ENCODE measurements at places on chromosomes 6 and 20.

- DNase-seq, result no peak
These were observed 1.4 kb downstream of the NCR2 start for GRCh38 chr6:41336824-41337223.

DNA sequence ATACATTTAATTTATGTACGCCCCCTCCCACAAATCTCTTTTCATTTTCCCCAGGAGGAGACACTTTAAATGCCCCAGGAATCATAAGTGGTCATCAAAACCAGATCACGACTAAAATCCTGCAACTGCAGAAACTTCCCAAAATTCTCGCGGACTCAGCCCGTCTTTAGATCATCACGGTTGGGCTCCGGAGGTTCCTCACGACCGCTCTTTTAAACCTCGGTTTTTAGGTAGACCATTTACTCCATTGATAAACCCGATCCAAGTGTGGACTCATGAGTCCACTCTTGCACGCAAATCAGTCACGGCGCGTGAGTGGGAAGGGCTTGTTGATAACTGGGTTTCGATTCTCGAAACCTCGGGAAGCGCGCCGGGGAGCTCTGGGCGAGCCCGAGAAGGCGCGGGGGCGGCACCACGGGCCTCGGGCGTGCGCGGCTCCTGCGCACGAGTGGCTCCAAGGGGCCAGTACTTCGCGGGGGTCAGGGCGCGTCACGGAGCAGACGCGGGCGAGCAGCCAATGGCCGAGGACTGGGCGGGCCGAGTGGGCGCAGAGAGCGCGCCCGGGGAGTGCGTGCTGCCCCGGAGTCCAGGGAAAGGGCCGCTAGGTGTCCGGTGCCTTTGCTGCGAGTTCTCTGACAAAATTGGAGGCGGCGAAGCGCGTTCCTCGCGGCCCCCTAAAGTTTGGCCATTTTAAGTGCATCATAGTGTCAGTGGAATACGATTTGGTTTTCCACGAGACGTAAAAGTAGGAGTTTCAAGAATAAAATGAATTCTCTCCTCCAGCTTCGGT is 635 bp upstream of the TENT5A start:
- DNase-seq, result peak; percentile 49

GRCh38 chr6:12203001-12203400 is 87.2 kb upstream of the EDN1 start:
- no peak for DNase-seq

DNA sequence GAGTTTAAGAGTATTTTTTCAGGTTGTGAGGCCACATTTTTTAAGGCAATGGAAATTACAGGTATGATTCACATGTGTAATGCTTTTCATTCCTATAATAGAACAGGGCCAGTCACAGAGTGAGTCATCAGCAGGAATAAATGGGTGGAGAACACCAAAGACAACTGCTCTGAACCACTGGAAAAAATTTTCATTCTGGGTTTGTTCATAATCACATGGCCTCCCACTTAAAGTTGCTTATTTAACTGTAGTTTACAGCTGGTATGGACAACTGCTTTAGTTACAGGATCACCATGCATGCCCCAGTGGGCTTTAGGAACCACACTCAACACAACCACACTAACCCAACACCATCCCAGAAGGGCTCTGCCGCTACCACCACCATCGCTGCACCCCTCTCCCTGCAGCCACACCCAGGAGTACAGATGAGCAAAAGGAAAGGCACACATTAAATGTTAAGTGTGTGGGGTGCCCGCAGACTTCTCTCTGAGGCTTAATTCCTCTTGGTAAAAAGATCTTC is 107.0 kb upstream of the DST start:
- DNase-seq, result no peak

DNA sequence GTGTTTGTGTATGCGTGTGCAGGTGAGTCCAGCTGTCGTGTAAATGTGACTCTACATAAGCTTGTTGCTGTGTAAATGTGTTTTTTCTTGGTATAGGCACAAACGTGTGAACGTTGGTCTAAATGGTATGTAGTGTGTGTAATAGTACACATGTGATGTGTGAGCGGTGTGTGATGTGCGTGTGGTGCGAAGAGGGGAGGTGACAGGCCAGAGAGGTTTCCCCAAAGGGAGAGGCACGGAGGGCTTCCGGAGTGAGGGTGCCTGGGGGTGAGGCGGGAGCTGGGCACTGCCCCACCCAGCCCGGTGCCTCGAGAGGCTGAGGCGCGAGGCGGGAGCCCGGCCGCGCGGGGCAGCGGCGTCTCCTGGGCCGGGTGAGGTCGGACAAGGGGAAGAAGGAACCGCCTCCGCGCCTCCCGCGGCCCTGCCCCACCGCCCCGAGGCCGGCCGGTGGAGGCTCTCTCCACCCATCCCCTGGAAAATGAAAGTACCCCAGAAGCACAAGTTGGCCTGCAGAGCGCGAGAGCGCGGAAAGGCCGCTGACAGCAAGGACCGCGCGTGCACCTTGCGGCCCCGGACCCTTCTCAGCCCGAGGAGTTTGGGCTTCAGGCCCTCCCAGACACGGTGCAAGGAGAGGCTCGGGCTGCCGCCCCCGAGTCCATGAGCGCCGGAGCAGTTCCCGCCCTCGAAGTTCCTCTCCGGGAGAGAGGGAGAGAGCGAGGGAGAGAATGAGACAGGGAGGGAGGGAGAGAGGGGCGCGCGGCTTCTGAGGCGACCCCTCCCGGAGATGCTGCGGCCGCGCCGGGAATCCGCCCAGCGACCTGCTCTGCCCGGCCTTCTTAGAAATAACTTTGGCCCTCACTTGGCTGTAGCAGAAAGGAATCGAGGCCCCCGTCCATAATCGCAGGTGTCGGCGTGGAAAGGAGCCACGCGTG is 43.2 kb upstream of the OSTM1 start:
- DNase-seq, result no peak

GRCh38 chr6:133888929-133889556 is at the start of gene TCF21:
TSS of gene TCF21 (plus strand) at chr6:133889113. CDS start at chr6:133889398, 285 bp downstream.
- DNase-seq, result no peak

GRCh38 chr6:116008470-116009243 is 52.0 kb downstream of the FRK start:
- DNase-seq, result no peak

GRCh38 chr6:167275001-167275400 is 16.1 kb upstream of the UNC93A start:
- DNase-seq, result no peak

DNA sequence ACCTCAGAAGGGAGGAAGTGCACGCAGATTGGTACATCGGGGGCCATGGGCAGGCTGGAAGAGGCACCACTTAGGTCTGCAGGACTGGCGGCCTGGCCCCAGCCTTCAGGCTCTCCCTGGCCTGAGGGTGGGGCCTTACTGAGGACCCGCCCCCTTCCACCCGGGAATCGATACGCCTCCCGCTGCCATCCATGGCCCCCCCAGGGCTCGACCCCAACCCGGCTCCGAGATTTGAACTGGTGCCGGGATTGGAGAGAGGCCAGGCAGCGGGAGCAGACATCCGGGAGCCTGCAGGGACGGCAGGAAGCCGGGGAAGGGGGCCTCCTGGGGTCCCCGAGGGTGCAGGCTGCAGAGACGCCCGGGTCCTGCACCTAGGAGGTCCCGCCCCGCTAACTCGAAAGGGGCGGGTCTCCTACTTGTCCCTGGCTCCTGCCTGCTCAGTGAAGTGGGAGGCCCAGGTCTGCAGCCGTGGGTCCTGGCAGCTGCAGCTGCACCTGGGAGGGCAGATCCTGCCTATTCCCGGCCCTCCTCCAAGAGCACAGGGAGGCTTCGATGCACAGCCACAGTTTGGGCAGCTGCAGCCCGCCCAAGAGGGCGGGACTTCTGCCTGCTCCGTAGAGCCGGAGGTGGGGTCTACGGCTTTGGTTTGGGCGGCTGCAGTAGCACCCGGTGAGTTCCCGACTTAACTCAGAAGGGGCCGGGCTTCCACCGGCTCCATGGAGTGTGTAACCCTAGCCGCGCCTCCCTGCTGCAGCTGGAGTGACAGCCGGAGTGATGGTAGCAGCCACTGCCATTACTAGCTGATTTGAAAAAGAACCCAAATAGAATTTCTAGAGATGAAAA is 35.2 kb upstream of the TBC1D22B start:
- no peak for DNase-seq

- DNase-seq, result no peak
These were observed 14.9 kb downstream of the CST3 start for GRCh38 chr20:23622839-23623343.

GRCh38 chr20:63215101-63216040 is 560 bp downstream of the YTHDF1 start:
- no peak for DNase-seq

- DNase-seq, result no peak
These were observed 162.2 kb upstream of the NT5E start for GRCh38 chr6:85287654-85288053.

- no peak for DNase-seq
These were observed 506.1 kb upstream of the ID4 start for GRCh38 chr6:19331089-19331488.

- DNase-seq, result no peak
These were observed 53.6 kb upstream of the SIRPA start for GRCh38 chr20:1841554-1842140.

DNA sequence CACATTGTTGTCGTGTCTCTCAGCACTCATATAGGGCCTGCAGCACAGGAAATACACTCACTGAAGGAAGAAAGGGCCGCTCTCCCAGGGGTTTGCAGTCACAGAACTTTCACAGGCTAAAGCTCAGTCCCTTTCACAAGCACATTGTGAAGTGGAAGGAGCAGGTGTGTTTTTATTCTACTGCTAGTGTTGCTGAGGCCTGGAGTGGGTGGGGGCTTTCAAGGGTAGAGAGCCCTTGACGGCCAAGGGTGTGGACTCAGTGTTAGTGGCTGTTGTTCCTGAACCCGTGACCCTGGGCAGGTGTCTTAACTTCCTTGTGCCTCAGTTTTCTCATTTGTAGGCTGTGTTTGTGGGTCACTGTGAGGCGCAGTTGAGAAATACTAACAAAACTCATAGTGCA is 66.2 kb upstream of the SLC22A1 start:
- no peak for DNase-seq

DNA sequence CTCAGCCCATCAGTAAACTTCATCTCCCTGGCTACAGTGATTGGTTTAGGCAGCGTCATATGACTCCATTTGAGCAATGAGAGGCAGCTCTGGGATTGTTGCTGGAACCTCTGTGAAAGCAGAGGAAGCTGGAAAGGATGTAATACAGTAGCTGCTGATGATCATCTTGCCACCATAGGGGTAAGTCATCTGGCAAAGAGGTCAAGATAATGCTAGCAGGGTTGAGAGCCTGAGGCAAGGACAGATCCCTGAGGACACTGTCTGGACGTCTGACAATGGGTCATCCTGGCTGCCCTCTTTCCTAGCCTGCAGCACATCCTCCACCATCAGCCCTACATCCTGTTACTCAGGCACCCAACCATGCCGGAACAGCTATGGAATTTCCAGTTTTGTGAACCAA is 25.5 kb upstream of the FKBP1A start:
- DNase-seq, result no peak

- no peak for DNase-seq
These were observed 217.3 kb downstream of the ATXN1 start for GRCh38 chr6:16544006-16544405.

GRCh38 chr20:210809-211502 is 16.1 kb upstream of the DEFB129 start:
- DNase-seq, result no peak

DNA sequence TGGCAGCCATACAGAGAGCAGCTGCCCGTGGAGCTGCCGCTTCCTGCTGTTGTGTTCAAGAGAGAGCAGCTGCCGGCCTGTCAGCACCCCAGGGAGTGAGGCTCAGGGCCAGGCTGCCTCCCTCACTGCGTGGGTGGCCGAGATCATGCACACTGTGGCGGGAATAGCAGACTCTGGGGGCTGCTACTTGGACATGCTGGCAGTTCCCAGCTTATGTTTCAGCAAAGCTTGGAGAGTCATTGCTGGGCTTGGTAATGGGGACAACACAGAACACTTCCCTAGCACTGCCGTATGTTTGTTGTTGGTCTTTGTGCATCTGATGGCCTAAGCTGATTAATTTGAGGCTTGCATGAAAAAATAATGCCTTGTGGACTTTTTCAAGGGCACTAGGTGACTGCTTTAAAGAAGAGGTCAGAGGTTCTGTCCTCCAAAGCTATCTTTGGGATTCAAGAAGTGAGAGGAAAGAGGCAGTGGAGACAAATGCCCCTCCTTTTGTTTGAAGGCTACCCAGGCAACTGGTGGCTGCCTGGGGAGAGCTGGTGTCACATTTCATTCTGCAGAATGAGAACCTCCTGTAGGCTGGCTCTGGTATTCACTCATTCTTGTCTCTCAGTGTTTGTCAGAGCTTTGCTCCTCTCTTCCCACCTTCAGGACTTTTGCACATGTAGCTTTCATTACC is 18.8 kb downstream of the MRAP2 start:
- no peak for DNase-seq

GRCh38 chr6:131594074-131594473 is 21.0 kb downstream of the ARG1 start:
- DNase-seq, result no peak

- no peak for DNase-seq
These were observed 32.5 kb downstream of the MUC22 start for GRCh38 chr6:31042806-31043205.

DNA sequence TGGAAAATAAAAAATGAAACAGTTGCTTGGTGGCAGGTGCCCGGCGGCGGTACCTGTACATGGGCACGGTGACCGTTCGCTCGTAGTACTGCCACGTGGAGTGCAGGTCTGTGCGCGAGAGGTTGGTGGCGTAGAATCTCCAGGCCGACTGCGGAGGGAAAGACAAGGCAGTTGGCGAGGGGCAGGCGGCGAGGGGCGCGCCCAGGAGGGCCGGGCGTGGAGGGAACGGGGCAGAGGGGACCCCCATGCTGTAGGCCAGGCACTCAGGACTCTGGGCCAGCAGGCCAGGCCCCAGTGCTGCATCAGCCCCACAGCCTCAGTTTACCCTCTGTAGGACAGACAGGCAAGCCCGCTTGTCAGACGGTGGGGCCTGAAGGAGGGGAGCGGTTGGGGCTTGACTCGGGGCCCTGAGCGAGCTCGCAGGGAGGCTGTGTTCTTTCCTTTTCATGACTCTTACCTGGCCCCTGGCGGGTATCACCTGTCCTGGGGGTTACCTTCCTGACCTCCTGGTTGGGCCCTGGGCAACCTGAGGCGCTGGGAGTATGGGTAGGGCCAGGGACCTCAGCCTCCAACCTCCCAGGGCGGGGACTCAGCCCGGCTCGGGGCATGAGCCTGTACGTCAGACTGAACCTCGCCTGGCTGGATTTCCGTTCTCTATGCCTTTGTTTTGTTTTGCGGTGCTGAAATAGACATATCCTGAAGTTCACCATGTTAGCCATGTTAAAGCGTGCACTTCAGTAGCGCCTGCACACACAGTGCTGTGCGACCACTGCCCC is 38.5 kb downstream of the KCNQ2 start:
- no peak for DNase-seq

- DNase-seq, result no peak
These were observed 43.0 kb downstream of the VEGFA start for GRCh38 chr6:43812850-43813578.

DNA sequence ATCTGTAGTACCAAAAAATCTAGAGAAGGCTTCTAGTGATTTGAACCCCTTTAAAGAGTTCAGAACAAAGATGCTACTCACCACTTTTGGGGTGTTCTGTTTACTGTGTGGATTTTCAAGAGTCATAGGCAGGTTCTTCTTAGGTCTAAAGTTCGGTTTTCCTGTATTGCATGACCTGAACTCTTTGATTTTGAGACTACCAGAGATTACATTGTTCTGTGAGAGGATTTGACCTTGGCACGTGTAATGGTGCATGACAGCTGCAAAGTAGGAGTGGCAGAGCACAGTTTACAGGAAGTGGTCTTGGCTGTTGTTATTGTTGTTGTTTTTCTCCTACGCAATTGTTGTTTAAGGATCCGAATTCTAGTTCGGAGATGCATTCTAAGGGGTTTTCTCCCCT is 592.7 kb downstream of the EPHA7 start:
- DNase-seq, result no peak

GRCh38 chr20:32128167-32128566 is 18.7 kb downstream of the TM9SF4 start:
- DNase-seq, result no peak
